ENCODE measurements at places on chromosomes 2 and 18.

DNA sequence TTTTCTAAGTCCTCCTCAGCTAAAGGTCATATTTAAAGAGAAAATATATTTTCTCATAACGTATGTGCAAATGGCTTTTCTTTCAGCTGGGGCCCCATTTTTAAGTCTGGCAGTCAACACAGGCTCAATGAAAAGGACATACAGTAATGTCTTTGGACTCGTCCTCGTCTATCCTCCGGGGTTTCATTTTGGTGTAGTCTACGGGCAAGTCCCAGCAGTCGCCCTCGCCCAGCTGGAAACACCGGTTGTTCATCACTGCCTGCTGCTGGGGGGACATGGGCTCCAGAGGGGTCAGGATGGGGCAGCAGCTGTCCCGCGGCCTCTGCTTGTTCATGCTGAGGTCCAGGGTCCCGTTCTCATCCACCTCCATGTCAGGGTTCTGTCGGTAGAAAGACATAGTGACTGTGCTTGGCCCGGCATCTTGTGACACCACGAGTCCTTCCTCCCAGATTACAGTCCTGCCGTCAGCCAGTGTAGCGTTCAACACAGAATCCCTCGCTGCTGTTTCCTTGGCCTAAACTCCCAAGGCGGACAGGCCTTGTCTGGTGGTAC, 144.9 kb upstream of the PXDN start:
- DNase-seq, result no peak

DNA sequence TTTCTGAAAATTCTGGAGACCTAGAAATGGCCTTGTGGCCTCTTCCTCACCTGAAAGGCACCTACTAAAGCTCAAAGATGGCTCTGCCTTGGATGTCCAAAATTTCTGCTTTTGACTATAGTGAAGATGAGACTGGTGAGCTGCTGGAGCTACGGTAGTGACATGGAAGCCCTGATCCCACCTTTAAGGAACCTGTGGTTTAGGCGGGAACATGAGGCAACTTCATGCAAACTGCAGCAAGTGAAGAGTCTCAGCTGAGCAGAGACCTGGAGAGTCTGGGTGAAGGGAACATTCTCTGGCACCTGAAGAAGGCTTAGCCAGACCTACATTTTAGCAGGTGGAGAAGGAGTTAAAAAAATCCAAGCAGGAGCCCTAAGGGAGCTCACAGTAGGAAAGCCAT, 40.0 kb downstream of the GORASP2 start:
- DNase-seq, result no peak

DNA sequence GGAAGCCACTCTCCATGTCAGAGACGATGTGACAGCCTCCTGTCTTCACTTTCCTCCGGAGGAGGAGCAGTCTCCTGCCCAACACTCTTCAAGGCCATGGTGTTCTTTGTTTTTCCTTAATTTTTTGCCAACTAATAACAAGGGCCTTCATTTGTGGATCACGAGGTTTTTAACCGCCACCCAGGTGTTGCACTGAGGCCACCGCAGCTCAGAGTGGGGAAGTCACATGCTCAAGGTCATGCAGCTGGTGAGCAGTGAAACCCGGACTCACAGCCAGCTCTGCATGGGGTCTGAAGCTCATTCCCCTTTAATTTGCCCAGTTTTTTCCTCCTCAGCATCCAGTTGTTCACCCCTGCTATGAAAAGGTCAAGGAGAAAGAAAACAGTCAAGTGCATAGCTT, 19.6 kb downstream of the ENOSF1 start:
- DNase-seq, result no peak

DNA sequence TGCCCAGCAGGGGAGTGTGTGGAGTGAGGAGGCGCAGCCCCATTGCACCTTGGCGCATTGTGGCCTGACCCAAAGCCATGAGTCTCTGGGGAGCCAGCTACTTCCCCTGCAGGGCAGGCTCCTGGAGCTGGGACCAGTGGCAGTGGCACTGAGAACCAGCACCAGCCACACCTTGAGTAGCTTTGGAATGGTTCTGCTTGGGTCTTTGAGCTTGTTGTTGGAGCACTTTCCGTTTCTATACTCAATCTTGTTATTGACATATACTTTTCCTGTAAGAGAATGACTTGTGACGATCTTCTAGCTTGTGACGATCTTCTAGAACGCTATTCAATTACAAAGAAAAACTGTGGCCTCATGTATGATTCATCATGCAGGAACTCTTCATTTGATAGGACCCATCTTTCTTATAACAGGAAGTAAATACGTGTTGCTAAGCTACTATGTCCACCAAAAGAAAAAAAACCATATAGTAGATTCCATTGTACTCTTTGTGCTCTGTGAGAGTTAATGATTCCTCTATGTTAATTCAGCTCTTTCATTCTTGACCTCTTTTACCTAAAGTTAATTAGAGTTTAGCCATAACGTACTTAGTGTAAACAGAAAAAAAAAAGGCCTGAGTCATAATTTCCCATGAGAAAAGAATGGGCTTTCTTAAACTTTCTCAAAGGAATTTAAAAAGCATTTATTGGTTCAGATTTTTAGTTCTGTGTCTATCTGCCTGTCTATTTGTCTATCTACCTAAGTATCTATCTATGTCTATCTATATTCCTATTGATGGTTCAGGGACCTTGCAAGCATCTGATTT, 113.1 kb downstream of the GATA6 start:
- peak; percentile 56 for DNase-seq

GRCh38 chr2:20217041-20217970, 7.6 kb downstream of the SDC1 start:
- no peak for DNase-seq

DNA sequence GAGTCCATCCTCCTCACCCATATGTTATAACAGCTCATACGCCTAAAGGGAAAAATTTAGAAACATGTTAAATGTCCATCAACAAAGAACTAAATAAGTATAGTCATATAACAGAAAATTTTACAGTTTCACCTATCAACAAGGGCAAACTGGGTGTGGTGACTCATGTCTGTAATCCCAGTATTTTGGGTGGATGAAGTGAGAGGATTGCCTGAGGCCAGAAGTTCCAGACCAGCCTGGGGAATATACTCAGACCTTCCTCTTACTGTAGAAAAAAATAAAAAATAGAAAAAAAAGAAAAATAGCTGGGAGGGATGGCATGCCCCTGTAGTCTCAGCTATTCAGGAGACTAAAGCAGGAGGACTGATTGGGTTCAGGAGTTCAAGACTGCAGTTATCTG, 48.3 kb upstream of the GULP1 start:
- no peak for DNase-seq

GRCh38 chr2:42854207-42854818, 61.9 kb upstream of the HAAO start:
- DNase-seq, result no peak

DNA sequence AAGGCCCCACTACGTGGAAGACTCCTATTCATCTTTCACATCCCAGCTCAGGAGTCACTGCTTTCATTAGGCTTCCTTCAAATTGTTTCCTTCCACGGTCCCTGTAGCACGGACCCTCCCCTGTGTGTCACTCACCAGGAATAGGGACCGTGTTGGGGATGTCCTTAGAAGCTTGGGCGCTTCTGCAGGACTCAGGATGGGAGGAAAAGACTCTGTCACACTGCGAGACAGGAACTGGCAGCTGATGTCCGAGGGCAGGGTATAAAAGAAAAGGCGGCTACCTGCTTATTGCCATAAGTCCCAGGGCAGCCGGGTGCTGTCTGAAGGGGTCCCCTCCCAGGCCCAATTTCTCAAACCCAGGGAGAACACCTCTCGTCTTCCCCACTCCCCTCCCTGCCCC, 79.1 kb downstream of the BCL2L11 start:
- no peak for DNase-seq

GRCh38 chr2:197559681-197560080, 43.8 kb downstream of the MOB4 start:
- DNase-seq, result no peak

DNA sequence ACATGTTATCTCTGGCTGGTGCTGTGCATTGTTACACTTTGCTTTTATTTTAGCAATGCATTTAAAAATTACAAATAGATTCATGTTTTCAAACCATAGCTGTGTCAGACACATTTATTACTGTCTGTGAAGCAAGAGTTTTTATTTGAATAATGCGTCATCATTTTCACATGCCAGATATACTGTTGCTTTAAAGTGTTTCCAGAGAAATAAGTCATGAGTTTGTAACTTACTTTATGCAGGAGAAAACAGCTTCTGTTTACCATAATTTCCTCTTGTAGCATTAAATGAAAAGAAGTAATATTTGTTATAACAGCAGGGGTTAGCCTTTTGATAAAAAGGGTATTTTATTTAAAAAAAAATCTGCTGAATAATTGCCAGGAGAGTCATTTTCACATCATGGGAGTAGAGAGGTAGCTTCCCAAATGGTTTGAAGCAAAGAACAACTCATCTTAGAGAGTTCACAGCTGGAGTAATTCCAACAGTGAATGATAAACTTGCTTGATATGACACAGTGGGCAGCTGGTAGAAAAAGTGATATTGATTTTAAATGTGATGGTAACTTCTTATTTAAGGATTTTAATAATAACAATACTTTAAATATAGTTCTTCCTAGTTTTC, 1274.5 kb upstream of the CRIM1 start:
- DNase-seq, result no peak

DNA sequence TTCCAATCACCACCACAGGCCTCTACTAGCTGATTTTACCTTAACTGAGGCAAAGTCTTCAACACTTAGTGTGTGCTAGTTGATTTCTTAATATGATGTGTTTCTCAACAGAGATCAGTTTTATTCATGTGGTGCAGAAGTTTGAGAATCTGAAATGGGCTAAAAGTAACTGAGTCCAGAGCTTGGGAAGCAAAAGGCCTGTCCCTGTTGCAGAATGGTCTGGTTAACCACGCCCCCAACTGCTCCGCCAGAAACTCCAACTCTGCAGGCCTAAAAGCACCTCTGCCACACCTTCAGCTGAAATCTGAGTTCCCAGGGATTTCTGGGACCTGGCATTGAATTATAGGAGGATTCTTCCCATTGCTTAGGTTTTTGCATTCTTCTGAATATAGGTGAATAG, 44.9 kb downstream of the TWIST2 start:
- DNase-seq, result no peak

DNA sequence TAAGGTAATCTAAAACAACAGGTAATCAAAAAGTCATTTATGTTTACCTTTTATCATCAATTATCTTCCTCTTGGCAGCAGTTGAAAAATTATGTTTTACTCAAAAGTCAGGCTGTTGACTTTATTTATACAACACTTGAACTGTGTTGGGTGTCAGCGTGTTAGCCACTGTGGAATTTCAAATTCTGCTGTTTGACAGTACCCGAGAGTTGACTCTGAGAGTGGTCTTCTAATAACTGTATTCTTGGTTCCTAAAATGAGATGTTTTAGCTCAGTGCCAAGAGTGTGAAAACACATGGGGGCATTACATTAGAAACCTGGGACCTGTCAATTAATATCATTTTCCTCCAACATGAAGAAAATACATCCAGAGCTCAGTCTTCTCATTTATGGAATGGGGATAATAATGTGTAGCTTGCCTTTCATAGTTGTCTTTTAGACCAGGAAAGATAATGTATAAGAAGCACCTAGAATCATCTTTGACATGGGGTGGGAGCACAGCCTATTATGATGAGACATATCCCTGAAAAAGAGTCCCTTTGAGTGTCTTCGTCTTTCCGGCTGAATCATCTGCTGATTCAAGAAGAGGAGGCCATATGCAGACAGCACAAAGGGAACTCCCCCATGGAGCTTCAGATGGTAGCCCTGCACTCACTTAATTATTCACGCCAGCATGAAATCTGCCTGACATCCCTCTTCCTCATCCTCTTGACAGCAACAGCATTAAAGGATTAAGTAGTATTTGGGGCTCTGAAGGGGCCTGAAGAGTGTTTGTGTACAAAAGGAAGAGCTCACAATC, 89.1 kb downstream of the AFF3 start:
- no peak for DNase-seq

GRCh38 chr2:141207036-141207385, 923.8 kb downstream of the LRP1B start:
- no peak for DNase-seq

DNA sequence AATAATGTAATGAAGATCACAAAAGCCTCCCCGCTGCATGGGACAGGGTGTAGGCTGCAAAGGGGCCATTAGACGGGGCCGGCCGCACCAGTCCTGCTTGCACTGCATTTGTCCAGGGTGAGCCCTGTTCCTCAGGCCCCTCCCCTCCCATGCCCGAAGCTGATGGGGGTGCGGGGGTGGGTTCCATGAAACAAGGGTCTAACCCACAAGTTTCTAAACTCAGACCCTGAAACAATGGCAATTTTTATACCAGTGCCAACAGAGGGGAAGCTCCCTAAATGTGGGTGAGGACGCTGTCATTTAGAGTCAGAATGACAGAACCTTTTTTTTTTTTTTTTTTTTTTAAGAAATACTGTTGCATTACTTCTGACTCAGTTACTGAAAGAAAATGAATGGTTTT, 39.7 kb downstream of the HS6ST1 start:
- DNase-seq, result no peak

DNA sequence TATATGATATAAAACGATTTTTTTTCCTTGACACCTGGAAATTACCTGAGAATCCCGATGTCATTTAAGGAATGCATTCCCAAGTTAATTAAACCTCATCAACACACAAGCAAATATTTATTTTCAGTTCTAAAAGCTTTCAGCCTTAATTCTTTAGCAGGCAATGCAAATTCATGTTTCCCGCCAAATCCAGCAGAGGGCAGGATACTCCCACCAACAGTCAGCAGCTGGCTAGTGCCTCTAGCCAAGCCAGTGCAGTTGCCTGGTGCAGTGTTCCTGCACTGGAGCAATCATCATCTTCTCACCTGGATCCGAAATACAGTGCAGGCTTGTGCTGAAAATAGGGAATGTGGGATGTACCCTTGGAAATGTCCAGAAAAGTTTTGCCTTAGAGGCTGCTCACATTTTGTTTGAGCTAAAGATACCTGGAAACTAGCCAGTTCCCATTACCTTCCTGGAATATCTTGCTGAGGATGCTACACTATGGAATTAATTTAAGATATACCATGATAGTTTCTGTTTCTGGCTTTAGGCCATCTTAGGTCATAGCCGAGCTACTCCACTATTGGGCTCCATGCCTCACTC, 48.4 kb upstream of the CYTIP start:
- peak; percentile 79 for DNase-seq

GRCh38 chr2:71796174-71796593, 342.8 kb downstream of the DYSF start:
- DNase-seq, result no peak

- no peak for DNase-seq
Observed at GRCh38 chr2:15042801-15043217, 410.3 kb downstream of the LRATD1 start.

GRCh38 chr2:3584076-3584475, 9.0 kb downstream of the RPS7 start:
- DNase-seq, result no peak

GRCh38 chr18:25283781-25284180, 68.2 kb downstream of the ZNF521 start:
- no peak for DNase-seq

DNA sequence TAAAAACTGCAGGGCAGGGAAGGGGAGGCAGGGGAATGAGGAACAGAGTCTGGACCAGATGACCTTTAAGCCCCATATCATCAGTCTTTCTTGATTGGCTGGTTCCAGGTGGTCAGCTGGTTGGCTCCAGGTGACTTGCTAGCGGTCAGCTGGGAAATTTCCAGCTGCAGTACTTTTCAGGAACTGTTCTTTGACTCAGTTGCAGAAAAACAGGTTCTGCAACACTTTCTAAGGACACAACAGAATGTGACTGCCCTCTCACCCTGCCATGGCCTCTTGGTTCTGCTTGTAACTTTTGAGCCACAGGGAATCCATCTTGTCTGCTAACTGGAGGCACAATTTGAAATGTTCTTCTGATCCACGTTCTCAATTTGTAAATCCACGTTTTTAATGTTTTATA, 278.3 kb upstream of the LRATD1 start:
- no peak for DNase-seq

GRCh38 chr2:6336752-6337471, 528.8 kb downstream of the CMPK2 start:
- DNase-seq, result no peak

GRCh38 chr2:58851598-58851997, 610.5 kb upstream of the FANCL start:
- DNase-seq, result no peak
